Epithelial cell of alveolus of lung (primary cell): ENCODE measurements at places on chromosomes 5 and 9. TPM values are rescaled to one million over a fixed set of nuclear protein-coding genes. Genes with fewer than 3 reads are reported as not detected.

The CCDC152 gene
- total RNA-seq: 2.1 and 4.4 TPM in 2 replicates

The FAM53C gene
- total RNA-seq: 25.9 and 41.4 TPM in 2 replicates

The GABRA6 gene
- total RNA-seq: not detected in 2 replicates

The SEMA5A gene
- total RNA-seq: 20.8 and 21.3 TPM in 2 replicates

The WNT8A gene
- total RNA-seq: not detected in 2 replicates

The BAAT gene
- total RNA-seq: 0.13 and 0.56 TPM in 2 replicates

The GMCL2 gene
- not detected in 2 replicates for total RNA-seq

The TRIM36 gene
- 0.24 and 1.4 TPM in 2 replicates for total RNA-seq

The SPAG8 gene
- 0.26 and 0.48 TPM in 2 replicates for total RNA-seq

The COL15A1 gene
- total RNA-seq: 11.3 and 18.0 TPM in 2 replicates

The FAM151B gene
- 0.40 and 1.2 TPM in 2 replicates for total RNA-seq

The PLPPR1 gene
- total RNA-seq: not detected in 2 replicates

The SPINK4 gene
- not detected in 2 replicates for total RNA-seq

The DCAF12 gene
- 20.0 and 26.6 TPM in 2 replicates for total RNA-seq

The PCDH12 gene
- 0.64 and 1.3 TPM in 2 replicates for total RNA-seq

The IQGAP2 gene
- 0.26 and 1.4 TPM in 2 replicates for total RNA-seq

The CDO1 gene
- 7.1 and 13.0 TPM in 2 replicates for total RNA-seq

The PCDHGB6 gene
- total RNA-seq: 1.2 and 5.7 TPM in 2 replicates

The NUTM2F gene
- not detected in 2 replicates for total RNA-seq
